A549 treated with dexamethasone at 1 μM for 4 hours (cell line): ENCODE measurements at places on chromosomes 6 and 20. TPM values are rescaled to one million over a fixed set of nuclear protein-coding genes. Genes with fewer than 3 reads are reported as not detected.

COL20A1 gene
- total RNA-seq = 0.27 to 0.87 TPM (median 0.45 TPM) in 5 replicates

OR12D3 gene
- total RNA-seq = not detected in 5 replicates

DNAH8 gene
- not detected in 5 replicates for total RNA-seq

FABP7 gene
- total RNA-seq = not detected in 5 replicates

OGFR gene
- total RNA-seq = 37.7 to 49.8 TPM (median 42.9 TPM) in 5 replicates

FHL5 gene
- total RNA-seq = not detected in 5 replicates

WDR46 gene
- total RNA-seq = 47.9 to 56.2 TPM (median 52.0 TPM) in 5 replicates

LRFN2 gene
- total RNA-seq = 0.03 TPM in 1 of 5 replicates, not detected in the others

HLA-DOB gene
- 0.08 to 0.21 TPM (median 0.09 TPM) in 3 of 5 replicates, not detected in the others for total RNA-seq

HLA-DPB1 gene
- not detected in 5 replicates for total RNA-seq

SAPCD1 gene
- 2.1 to 3.7 TPM (median 3.5 TPM) in 5 replicates for total RNA-seq

SYNGAP1 gene
- 2.4 to 9.2 TPM (median 4.1 TPM) in 5 replicates for total RNA-seq

NMBR gene
- not detected in 5 replicates for total RNA-seq

OR2J3 gene
- not detected in 5 replicates for total RNA-seq
